ENCODE measurements at places on chromosomes 13 and 19. TPM values are rescaled to one million over a fixed set of nuclear protein-coding genes. Genes with fewer than 3 reads are reported as not detected.

Gene TCF3
- total RNA-seq = 49.0 TPM

Gene OR10H1
- not detected for total RNA-seq

Gene XRCC1
- 31.2 TPM for total RNA-seq

Gene TEX30
- 6.9 TPM for total RNA-seq

Gene ZNF491
- 4.2 TPM for total RNA-seq

Gene TTC9B
- total RNA-seq = not detected

Gene BRCA2
- total RNA-seq = 4.5 TPM

Gene ZNF468
- total RNA-seq = 10.7 TPM

Gene CXCL17
- not detected for total RNA-seq

Gene ZFR2
- 3.3 TPM for total RNA-seq

Gene TNFSF13B
- 81.3 TPM for total RNA-seq

Gene UNC13A
- total RNA-seq = 2.1 TPM

Measured in adrenal gland (tissue), 19 donors.